ENCODE measurements at places on chromosomes 1 and 21.

DNA sequence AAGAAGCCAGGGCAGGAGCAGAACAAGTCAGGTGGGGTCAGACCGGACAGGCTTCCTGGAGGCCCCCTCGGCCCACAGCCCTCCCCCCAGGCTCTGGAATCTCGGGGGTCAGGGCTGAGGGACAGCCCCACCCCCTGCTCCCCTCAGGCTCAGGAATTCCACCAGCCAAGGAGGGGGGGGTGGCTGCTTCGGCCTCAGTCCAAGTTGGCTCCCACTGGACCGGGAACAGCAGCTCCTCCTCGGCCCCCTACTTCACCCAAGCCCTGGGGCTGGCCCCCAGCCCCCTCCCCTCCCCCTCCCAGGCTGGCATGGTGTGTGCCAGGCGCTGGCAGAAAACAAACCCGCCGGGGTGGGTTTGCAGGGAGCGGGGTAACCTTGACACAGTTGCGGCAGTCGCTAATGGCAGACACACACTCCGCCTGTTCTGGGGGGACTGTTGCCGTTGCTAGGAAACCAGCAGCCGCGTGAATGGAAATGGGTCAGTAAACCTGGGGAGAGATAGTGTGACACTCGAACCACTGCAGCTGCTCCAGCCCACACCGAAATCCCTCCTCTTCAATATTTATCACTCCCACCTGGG, 32.4 kb downstream of the AHDC1 start:
- DNase-seq: no peak

- no peak for DNase-seq
Measured at GRCh38 chr1:55250399-55251075, 35.4 kb upstream of the USP24 start.

- no peak for DNase-seq
Measured at GRCh38 chr1:30754684-30755171, 2.8 kb downstream of the LAPTM5 start.

GRCh38 chr21:43345746-43346409, 81.1 kb downstream of the SIK1 start:
- DNase-seq: peak; percentile 89

GRCh38 chr1:59433440-59433813, 136.5 kb downstream of the FGGY start:
- no peak for DNase-seq

GRCh38 chr1:11578004-11578403, 76.2 kb downstream of the FBXO2 start:
- DNase-seq: no peak

DNA sequence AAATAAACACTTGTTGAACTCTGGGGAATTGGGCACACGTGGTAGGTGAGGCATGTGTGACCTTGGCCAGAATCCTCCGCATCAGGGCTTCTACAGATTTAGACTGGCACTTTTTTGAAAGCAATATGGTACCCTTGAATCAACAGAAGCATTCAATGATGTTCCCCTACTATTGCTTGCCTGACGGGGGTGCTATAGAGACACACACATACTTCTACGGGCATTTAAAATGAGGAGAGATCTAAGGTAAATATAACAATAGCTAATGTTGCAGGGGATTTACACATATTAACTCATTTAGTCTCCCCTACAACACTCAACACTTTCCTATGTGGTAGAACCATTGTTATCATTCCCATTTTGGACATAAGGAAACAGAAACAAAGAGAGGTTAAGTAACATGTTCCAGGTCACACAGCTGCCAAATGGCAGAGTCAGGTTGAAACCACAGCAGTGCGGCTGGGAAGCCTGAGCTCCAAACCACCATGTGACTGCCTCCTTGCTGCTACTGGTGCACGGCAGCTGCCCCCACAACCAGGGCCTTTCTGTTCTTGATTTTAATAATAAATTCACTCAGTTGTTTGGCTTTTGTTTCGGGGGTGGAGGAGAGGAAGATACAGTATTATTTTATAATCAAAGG, 147.4 kb downstream of the ZNF281 start:
- DNase-seq: no peak

- no peak for DNase-seq
Measured at GRCh38 chr1:12453400-12454343, 164.3 kb downstream of the DHRS3 start.

DNA sequence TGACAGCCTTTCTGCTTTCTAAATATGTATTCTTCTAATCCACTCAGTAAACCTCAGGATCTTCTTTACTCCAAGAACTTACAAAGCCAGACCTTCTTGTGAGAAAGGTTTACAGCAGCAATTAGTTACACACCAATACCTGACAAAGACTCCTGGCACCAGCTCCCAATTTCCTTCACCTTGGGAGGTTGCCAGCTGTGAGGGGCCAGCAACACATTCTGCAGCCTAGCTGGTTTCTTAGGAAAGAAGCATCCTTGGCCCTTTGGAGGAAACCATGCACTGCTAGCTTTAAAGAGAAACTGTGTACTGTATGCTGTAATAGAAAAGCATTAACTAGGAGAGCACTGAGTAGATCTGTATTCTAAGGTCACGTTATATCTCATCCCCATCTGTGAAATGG, 10.8 kb downstream of the FYB2 start:
- no peak for DNase-seq

GRCh38 chr1:78420181-78420580, 70.6 kb upstream of the PTGFR start:
- no peak for DNase-seq

DNA sequence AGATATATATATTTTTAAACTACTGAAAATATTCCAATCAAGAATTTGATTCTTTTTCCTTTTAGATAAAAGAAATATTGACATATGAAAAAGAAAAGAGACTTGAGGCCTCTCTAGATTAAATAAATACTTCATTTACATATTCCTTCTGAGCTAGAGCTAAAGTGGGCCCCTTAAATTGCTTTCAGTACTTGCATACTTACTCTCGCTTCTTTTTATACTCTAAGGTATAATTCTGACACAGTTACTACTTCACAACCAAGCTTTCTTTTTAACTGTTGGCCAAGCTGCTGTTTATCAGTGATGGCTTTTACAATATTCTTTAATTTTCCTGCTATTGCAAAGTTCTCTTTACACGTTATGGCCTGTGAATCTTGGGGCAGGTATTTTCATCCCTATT, 24.6 kb downstream of the EXTL2 start:
- no peak for DNase-seq

GRCh38 chr21:35652872-35653271, 407.5 kb downstream of the SETD4 start:
- DNase-seq: no peak

DNA sequence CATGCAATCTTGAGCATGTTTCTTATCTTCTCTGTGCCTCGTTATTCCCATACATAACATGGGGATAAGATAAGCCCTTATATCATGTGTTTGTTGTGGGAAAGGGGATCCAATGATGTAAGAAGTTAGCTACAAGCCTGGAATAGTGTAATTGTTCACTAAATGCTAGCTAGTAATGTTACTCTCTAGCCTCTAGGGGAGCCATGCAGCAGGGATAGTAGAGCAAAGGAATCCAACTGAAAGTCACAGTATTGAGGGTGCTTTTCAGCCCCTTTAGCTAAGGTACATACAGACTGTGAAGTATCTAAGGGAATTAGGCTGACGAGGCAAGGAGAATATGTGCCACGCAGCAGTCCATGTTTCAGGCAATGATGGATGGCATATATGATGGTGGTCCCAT, 46.9 kb downstream of the IL23R start:
- DNase-seq: peak; percentile 9

- no peak for DNase-seq
Measured at GRCh38 chr1:241742084-241742483, 90.0 kb downstream of the WDR64 start.

GRCh38 chr1:2228694-2229036, 546 bp downstream of the SKI start:
- no peak for DNase-seq

GRCh38 chr1:93878501-93878888, 511 bp downstream of the DNTTIP2 start:
- DNase-seq: no peak

- no peak for DNase-seq
Measured at GRCh38 chr1:245469734-245470133, 314.9 kb downstream of the KIF26B start.

- DNase-seq: no peak
Measured at GRCh38 chr1:113630340-113631327, 128.7 kb downstream of the PHTF1 start.

- DNase-seq: no peak
Measured at GRCh38 chr1:186888367-186888766, 59.6 kb downstream of the PLA2G4A start.

- no peak for DNase-seq
Measured at GRCh38 chr1:114803001-114803400, 22.5 kb upstream of the SIKE1 start.

- peak; percentile 42 for DNase-seq
Measured at GRCh38 chr1:47436979-47437446, 831 bp upstream of the FOXD2 start.

GRCh38 chr1:246280551-246280950, 226.5 kb downstream of the SMYD3 start:
- no peak for DNase-seq

- no peak for DNase-seq
Measured at GRCh38 chr1:216306830-216307229, 116.4 kb downstream of the USH2A start.

GRCh38 chr1:11786168-11786567, 19.6 kb downstream of the MTHFR start:
- no peak for DNase-seq

DNA sequence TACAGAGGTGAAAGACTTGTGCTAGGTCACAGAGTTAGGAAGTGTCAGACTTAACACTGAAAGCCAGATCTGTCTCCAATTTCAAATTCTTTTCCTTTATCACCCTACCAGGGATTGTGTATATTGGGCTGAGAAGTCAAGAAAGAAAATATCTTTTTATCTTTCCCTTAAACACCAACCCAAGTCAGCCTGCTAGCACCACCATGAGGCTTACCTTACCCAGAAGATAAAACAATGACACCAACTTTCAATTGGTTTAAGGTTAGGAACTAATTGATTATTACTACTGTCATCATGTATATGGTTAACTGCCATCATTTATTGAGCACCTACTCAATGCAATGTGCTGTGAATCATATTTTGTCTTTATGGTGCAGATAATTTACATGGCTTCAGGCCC, 178.9 kb upstream of the FOXD3 start:
- no peak for DNase-seq

DNA sequence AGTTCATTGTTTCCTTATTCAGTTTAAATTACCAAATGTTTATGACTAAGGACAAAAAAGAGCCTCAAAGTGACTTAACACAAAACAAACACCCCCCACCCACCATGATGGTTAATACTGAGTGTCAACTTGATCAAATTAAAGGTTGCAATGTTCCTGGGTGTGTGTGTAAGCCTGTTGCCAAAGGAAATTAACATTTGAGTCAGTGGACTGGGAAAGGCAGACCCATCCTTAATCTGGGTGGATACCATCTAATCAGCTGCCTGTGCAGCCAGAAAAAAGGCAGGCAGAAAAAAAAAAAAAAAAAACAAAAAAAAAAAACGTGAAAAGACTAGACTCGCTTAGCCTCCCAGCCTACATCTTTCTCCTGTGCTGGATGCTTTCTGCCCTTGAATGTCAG, 543.4 kb downstream of the NEGR1 start:
- no peak for DNase-seq

- DNase-seq: no peak
Measured at GRCh38 chr1:33364565-33364918, 43.6 kb upstream of the A3GALT2 start.

DNA sequence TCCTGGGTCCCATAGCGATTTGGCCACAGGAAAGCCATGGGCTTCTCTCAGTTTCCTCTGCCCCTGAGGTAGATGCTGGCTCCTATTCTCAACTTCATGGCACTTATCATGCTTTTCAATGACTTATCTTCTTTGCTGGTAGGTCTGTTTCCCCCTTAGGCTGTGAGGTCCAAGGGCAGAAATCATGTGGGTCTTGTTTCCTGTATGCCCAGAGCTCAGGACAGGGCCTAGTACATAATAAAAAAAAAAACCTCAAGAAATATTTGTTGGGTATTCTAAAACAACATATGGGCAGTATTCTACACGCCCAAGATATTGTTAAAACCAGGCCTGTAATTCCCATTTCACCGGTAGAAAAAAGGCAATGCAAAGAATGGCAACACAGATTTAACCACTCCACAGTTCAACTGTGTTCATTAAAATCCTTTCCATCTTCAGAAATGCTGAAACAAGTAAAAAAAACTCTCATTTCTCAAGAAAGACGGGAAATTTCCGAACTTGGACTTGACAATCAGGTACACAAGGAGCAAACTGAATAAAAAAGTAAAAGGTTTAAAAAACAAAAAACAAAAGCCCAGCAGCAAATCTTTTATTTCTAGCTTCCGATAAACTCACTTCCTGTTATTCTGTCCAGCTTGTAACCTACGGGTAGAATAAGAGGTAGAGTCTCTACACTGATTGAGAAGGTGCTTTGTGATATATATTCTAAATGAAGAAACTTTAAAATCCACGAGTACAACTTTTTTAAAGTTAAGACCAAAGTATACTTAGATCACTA, 6.3 kb upstream of the TDRD10 start:
- DNase-seq: peak; percentile 37

GRCh38 chr1:62448221-62448933, 11.5 kb downstream of the USP1 start:
- DNase-seq: peak; percentile 55

DNA sequence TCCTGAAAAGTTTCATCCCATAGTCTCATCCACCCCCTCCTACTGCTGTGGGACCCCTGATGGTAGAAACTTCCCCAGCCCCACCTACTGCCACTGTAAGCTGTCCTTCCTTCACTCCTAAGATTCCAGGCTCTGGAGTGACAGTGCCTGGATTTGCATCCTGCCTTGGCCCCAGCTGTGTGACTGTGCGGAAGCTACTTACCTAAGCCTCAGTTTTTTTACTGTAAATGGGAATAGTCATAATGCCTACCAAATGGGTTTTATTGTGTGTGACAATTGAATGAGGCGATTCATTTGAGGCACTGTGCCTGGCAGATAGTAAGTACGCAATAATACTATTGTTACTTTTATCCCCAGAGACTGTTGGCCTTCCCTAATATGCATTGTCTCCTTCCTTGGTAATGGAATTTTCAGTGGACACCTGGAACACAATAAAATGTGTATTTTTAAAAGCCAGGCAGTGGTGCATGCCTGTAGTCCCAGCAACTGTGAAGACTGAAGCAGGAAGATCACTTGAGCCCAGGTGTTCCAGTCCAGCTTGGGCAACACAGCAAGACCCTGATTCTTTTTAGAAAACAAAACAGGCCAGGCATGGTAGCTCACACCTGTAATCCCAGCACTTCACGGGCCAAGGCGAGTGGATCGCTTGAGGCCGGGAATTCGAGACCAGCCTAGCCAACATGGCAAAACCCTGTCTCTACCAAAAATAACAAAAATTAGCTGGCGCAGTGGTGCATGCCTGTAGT, 55.0 kb upstream of the ZNF326 start:
- DNase-seq: no peak

GRCh38 chr1:184691719-184692324, 62.8 kb downstream of the EDEM3 start:
- peak; percentile 41 for DNase-seq

GRCh38 chr21:40685141-40685540, 161.8 kb downstream of the DSCAM start:
- no peak for DNase-seq
